ENCODE measurements at places on chromosomes 5 and 9.

DNA sequence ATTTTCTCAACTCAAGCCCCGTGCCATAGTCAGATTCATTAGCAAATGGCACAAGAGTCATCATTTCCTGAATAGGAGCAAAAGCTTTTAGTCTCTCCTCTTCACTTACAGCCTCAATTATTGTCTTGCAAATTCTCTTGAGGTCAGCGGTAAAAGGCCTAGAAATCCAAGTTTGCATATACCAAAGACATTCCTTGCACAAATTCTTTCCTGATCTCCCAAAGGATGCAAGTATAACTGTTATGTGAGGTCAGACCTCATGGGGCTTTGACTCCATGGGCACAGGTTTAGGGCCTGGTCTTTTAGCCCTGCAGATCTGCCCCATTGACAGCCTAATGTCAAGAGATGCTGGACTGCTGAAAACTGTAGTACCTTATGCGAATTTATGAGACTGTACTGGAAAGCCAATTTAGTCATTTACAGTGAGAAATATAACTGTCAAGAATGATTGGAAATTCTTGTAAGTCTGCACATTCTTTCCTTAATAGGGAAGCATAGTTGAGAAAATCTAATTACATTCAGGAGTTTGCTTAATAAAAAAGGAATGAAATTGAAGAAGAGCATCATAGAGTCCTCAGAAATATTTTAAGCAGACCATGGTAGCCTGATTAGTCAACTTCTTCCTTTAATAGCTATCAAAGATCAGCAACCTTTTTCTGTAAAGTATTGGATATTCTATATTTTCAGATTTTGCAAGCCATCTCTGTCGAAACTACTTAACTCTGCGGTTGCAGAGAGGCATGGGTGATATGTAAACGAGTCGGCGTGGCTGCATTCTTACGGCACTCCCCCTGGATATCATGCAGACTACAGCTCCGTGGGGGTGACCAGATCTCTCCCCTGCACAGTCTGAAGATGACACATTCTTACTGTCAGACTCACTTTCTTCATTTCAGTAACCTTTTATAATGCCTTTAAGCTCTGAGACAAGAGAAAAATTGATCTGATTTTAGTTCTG, 45.2 kb downstream of the GCNT4 start:
- DNase-seq: no peak

GRCh38 chr5:100519075-100519474, 16.1 kb upstream of the FAM174A start:
- DNase-seq: no peak

GRCh38 chr5:67886761-67887160, 328.8 kb upstream of the PIK3R1 start:
- no peak for DNase-seq

- no peak for DNase-seq
Measured at GRCh38 chr9:134327671-134328231, 1.5 kb downstream of the RXRA start.

- DNase-seq: no peak
Measured at GRCh38 chr9:98765256-98765655, 31.1 kb downstream of the ANKS6 start.

- no peak for DNase-seq
Measured at GRCh38 chr5:179051784-179052183, 8.4 kb upstream of the ZNF354C start.

DNA sequence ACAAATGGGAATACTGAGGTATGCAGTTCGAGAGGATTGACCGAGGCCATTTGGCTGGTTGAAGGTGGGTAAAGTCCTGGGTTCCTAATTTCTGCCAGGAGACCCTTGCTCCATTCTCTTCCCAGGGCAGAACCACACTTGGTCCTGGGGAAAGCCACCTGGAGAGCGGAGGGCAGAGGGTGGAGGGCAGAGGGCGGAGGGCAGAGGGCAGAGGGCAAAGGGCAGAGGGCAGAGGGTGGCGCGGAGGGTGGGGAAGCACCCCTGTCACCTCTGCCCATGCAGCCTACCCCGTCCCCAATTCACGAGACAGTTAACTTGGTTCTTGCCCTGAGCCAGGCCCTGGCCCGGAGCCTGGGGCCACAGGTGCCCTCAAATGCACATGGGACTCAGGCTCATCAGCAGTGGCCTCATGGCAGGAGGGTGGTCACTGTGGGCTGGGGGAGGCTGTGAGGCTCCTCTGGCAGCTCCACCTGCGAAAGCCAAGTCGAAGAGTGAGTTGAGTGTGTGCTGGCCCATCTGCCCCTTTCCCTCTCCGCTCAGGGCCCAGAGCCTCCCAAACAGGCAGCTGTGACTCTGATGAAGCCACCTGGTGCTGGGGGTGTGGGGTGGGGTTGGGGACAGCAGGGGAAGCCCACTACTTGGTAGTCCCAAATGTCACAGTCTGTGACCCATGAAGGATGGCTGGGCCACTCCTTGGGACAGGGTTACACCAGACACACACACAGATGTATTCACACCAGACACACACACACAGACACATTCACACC, 28.0 kb upstream of the FCN1 start:
- DNase-seq: no peak

- no peak for DNase-seq
Measured at GRCh38 chr9:85516455-85516854, 225.3 kb downstream of the AGTPBP1 start.

DNA sequence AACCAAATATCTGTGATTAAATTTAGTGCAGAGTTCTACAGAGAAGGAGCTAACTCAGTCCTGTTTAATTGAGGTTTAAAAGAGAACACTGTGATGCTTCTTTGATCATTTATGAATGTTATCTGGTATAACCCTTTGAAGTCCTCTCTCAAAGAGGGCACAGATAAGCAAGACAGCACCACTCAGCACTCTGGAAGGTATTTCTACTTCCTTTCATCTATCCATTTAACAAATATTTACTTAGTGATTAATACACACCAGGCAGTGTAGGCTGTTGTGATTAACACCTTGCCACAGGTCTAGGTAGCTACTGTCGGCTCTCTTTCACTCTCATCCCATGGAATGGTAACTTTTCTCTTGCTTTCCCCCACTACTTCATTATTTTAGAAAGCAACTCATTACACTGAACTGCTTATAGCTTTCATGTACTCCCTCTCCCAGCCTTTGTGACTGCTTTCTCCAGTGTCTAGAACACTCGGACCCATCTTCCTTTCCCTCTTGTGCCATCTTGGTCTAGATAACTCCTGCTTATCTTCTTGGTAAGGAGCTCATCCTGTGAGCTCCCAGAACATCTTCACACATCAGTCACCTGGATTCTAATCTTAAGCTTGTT, 54.7 kb downstream of the GLDC start:
- no peak for DNase-seq

GRCh38 chr5:75091597-75091996, 39.2 kb upstream of the GCNT4 start:
- DNase-seq: no peak

DNA sequence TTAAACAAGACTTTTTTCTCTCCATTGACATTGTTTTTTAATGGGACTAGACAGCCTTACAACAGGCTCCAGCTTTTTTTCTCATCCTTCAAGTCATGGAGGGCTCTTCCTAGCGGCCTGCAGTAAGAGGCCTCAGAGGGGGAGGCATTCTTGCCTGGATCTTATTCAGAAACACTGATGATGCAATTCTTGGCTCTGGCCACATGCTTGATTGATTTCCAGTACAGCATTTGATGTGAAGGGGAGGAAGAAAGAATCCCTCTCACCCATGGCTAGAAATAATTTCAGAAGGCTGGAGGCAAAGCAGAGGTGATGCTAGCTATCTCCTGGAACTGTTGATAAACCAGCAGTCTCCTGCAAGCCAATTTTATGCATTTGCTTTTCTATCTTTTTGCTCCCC, 324.8 kb downstream of the PRELID2 start:
- no peak for DNase-seq

DNA sequence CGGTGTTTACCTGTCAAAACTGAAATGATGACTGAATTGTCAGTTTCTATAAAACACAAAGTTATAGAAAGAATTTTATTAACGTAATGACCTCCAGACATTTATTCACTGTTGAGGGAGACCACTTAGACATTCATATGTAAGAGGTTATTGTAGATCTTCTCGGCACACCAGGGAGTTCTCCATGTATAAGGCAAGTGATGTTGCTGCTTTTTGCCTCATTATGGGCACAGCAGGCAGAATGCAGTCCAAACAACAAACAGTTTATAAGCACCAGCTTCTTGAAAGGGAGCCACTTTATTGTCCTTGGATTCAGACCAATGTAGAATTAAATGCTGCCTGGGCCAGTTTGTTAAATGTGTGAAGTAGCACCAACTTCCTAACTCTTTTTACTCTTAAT, 66.7 kb downstream of the C7 start:
- no peak for DNase-seq

GRCh38 chr5:175406300-175406699, 37.7 kb downstream of the DRD1 start:
- DNase-seq: no peak

DNA sequence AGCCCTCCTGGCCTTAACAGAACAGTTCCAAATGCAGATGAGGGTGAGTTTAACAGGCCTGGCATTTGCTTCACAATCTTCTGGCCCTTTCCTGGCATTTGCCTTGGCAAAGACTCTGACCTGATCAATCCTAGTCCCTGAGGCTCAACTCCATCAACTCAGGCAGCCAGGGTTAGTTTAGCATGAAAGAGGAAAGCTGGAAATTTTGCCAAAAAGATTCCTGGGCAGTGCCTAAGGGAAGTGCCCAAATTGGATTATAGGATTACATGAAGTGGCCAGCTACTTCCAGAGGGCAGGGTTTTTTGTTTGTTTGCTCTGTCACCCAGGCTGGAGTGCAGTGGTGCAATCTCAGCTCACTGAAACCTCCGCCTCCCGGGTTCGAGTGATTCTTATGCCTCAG, 36.8 kb downstream of the PCDHAC2 start:
- DNase-seq: no peak

DNA sequence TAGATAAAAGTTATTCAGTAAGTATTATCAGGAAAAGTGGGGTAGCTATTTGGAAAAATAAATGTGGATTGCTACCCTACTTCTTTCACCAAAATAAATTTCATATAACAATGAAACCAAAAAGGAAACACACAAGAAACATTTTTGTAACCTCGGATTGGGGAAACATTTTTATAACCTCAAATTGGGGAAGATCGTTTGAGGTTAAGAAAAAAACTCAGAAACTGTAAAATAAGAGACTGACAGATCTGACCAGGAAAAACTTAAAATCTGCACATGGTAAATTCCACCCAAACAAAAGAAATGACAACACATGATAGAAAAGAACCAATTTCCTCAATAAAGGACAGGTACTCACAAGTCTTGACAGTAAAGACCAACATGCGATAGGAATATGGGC, 13.5 kb downstream of the EFCAB9 start:
- DNase-seq: no peak

DNA sequence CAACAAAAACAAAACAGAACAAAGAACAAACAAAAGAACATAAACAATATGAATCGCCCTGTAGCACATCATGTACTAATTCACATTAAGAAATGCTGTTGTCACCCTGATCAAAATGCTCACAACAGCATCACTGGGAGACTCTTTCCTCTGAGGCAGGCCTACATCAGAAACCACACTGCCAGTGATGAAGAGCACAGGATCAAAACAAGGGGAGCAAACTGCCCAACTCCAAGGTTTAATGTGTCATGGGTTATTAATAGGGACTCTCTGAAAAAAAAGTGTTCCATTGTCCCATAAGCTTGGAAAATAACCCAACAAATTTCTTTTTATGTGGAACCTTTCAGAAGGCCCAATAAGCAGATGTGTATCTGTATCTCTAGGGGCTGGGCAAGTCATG, 74.2 kb downstream of the PTPN3 start:
- DNase-seq: no peak

DNA sequence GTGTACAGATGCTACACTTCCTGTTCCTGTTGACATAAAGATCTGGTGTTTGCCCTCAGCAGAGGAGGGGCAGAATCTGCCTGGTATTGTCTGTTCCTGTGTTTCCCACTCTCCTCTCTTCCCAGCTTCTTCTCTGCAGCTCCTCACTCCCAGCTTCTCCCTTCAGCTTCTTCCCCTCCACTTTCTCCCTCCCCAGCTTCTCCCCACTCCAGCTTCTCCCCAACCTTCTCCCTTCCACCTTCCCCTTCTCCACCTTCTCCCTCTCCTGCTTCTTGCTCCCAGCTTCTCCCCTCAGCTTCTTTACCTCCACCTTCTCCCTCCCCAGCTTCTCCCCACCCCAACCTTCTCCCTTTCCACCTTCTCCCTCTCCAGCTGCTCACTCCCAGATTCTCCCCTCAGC, 148.9 kb upstream of the IRX2 start:
- DNase-seq: no peak

GRCh38 chr9:110148384-110148783, 59.6 kb downstream of the C9orf152 start:
- DNase-seq: peak; percentile 43

- DNase-seq: no peak
Measured at GRCh38 chr9:121369595-121370265, at the start of gene STOM. Gene STOM, minus strand, starts transcription at chr9:121370250. Its CDS starts 63 bp downstream, at chr9:121370187.

DNA sequence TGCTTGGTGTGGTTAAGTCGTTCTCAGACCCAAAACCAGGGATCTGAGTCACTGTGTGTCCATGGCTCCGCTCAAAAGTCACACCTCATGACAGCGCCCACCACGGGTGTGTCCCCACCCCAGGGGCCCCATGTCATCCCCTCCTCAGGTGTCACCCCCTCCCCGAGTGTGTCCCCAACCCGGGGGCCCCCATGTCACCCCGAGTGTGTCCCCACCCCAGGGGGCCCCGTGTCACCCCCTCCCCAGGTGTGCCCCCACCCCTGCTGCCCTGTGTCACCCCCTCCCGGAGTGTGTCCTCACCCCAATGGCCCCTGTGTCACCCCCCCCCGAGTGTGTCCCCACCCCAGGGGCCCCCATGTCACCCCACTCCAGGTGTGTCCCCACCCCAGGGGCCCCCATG, 5.1 kb downstream of the LRRC14B start:
- DNase-seq: no peak

GRCh38 chr5:52989025-52989780, at the start of gene ITGA2:
Gene ITGA2, plus strand, starts transcription at chr5:52989352. Its CDS starts 117 bp downstream, at chr5:52989469.
- peak; percentile 26 for DNase-seq

- DNase-seq: no peak
Measured at GRCh38 chr9:120904978-120905301, 21.7 kb downstream of the TRAF1 start.

DNA sequence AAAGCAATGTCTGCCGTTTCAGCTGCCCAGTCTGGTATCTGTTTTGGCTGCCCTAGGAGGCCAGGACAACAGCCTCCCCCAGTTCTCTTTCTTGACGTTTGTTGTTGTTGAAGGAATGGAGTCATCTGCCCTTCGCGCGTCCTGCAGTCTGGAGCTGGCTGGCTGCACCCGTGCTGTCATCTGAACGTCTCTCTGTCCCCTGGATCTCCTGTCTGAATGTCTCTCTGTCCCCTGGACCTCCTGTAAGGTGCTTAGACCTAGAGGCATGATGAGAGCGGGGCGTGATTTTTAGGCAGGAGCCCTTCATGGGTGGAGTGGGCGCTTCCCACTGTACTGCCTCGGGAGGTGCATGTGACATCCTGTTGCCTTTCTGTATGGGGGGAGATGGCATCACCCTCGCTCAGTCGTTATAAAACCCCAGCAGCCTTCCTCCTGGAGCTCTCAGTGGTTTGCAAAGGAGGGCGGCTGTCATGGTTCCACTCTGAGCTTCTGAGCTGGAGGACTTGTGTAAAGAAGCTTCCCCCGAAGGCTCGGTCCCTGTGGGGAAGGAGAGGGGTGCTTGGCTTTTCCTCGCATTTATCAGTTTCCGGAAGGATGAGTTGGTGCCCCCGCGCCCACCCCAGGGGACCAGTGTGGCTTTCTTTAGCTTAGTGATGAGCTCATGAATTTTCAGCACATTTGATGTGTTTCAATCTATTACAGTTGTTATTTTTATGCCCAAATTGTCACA, 49.8 kb upstream of the OLFM1 start:
- DNase-seq: no peak

Data from stimulated activated naive CD8-positive, alpha-beta T cell treated with anti-CD3 and anti-CD28 coated beads, Interleukin-15, amount 100 ng/mL, for 72 hours (primary cell).